MM.1S (cell line): ENCODE measurements at places on chromosomes 13 and 19.

- no peak for DNase-seq
Observed at GRCh38 chr19:6030214-6030507, 52.2 kb upstream of the RANBP3 start.

DNA sequence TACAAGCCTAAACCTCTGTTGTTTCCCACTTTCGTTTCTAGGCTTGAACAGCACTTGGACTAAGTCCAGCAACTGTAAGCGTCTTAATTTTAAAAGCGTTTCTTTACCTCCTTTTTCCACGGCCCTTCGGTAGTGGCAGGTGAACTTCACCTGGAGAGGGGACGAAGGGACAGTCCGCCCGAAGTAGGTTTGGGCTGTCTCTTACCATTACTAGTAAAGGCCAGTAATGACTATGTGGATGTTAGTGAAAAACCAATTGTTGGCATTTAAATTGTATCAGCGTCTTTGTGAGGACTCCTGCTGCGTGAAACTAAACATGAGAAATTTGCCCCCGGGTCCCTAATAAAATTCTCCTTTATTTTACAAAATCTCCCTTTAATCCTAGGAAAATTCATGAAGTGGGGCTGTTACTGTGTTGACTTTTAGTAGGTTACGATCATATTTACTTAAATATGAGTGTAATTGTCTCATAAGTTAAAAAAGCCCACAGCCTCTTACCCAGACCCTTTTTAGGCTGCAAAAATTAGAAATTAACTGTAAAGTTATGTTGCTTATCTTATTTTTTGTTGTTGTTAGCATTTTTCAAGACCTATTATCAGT is 983 bp downstream of the ITM2B start:
- no peak for DNase-seq

DNA sequence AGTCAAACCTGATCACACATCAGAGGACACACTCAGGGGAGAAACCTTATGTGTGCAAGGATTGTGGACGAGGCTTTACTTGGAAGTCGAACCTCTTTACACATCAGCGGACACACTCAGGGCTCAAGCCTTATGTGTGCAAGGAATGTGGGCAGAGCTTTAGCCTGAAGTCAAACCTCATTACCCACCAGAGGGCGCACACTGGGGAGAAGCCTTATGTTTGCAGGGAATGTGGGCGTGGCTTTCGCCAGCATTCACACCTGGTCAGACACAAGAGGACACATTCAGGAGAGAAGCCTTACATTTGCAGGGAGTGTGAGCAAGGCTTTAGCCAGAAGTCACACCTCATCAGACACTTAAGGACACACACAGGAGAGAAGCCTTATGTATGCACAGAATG is 8.2 kb upstream of the ZNF527 start:
- peak; percentile 10 for DNase-seq

- no peak for DNase-seq
Observed at GRCh38 chr19:38842439-38843174, 7.2 kb downstream of the HNRNPL start.

DNA sequence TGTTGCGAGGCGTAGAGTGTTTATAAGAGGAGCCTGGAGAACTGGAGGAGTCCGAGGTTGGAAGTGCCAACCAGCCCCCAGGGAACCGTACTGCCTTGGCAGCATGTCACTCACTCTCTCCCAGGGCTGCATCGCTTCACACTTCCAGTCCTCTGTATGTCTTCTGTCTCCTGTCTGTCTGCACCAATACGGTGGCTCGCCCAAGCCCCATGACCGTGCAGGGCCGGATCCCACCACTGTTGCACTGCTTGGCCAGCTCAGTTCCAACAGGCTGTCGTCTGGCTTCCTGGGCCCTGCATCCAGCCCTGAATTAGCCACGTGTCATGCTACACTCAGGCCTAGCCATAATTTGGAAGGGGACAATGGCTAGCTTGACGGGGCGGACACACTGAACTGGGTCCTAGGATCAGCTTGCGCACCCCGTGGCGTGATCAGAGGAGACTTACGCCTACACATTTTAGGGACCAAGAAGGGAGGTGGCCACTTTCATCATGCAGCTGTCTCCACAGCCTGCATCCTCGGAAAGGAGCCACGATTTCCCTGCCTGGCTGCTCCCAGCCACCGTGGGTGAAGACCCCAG is 147.1 kb downstream of the URI1 start:
- no peak for DNase-seq

GRCh38 chr19:6737873-6738786 is 750 bp upstream of the GPR108 start:
- DNase-seq: peak; percentile 100

GRCh38 chr13:85243831-85244230 is 555.4 kb downstream of the SLITRK6 start:
- DNase-seq: no peak

DNA sequence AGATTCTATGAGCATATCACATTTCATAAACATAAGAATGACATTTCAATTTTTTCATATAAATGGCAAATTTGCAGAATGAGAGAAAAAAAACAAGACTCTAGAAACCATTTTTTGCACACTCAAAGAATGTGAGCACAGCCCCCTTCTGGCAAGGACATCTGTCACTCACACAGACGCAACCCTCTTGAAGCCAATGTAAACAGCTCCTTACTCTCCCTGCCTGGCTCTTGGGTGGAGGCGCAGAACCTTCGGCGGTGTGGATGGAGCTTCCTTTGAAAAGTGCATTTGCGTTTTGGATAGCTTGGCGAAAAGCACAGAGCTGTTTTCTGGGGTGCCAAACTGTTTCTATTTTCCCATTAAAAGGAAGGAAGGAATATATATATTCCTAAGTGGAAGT is 367.6 kb upstream of the TSHZ3 start:
- no peak for DNase-seq

GRCh38 chr19:2331601-2332246 is 3.2 kb downstream of the SPPL2B start:
- DNase-seq: no peak

DNA sequence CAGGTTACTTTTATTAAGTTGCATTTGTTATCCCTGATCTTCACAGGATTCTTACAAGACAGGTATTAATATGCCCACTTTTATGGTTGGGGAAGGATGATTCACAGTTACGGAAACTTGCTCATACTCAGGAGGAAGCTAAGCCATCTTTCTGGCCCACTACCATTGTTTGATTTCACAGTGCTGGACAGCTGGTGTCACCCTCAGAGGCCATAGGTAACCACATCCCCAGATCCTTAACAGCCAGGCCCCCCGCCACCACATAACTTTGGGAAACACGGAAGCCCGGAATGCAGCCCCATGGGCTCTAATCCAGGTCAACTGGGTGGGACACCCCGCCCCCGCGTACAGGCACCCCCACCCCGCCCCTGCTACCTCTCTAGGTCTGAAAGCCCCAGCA is 119.7 kb downstream of the IRS2 start:
- no peak for DNase-seq

GRCh38 chr13:36148446-36148845 is 17.3 kb upstream of the DCLK1 start:
- DNase-seq: no peak

GRCh38 chr19:8242211-8242821 is 33.1 kb downstream of the CERS4 start:
- no peak for DNase-seq

- DNase-seq: no peak
Observed at GRCh38 chr19:10334588-10335351, 1.4 kb upstream of the RAVER1 start.

- no peak for DNase-seq
Observed at GRCh38 chr19:497869-498510, 1.7 kb downstream of the MADCAM1 start.

GRCh38 chr13:75195495-75196146 is 286.3 kb downstream of the TBC1D4 start:
- DNase-seq: no peak

- DNase-seq: no peak
Observed at GRCh38 chr13:75364131-75364713, 117.7 kb downstream of the TBC1D4 start.

- no peak for DNase-seq
Observed at GRCh38 chr19:50797781-50798658, 7.8 kb downstream of the ACP4 start.

GRCh38 chr19:7230826-7231225 is 63.4 kb downstream of the INSR start:
- DNase-seq: no peak

DNA sequence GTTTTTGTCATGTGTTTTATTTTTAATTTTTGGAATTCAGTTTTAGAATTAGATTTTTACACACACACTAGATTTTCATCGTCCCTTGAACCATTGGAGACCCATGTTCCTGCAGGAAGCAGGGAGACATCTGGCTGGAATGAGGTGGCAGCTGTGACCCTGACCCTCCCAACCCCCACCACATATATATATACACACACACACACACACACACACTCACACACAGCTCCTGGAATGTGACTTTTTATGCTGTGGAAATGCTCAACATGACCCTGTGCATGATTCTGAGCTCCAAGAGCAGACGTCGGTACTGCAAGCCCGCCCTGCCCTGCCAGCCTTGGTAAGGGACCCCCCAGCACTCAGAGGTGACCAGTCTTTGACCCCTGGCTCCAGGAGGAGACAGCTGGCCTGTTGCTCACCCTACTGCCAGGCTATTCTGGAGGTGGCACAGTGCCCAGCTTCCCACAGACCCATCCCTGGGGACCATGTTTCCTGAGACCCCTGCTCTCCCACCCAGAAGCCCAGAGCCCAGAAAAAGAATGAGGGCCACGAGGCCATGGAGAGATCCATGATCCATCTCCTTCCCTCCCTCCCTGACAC is 103.2 kb upstream of the VSTM2B start:
- no peak for DNase-seq

DNA sequence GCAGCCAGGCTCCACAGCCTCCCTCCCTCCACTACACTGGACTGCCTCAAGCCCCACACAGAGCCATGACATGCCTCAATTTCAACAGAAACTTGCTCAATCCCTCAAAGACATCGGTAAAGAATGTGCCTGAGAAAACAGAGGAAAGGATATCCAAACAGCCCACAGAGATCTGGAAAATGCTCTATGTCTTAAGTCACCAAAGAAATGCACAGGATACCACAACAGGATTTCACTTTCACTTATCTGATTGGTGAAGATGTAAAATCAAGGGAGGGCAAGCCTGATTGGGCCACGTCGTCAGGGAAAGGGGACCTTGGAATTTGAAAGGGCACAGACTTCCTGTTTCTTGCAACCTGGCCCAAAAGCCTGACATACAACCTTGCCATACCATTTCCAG is 14.2 kb downstream of the CACNA1A start:
- DNase-seq: no peak

DNA sequence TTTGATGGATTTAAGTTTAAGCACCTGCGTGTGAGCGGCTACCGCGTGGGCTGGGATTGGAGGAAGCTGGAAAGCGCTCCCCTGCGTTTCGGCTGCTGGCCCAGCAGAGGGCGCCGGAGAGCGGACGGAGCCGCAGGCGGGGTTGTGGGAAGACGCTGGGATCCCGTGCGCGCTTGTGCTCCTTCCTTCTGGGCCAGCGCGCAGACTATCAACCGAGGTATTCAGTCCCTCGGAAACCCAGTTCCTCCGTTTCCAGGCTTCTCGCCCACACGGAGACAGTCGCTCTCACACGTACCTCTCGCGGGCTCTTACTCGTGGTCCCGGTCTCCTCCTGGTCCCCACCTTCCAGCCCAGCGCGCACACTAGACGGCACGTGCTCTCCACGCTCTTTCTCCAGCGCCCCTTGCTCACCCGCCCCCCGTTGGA is 28.8 kb downstream of the EPN1 start:
- no peak for DNase-seq

DNA sequence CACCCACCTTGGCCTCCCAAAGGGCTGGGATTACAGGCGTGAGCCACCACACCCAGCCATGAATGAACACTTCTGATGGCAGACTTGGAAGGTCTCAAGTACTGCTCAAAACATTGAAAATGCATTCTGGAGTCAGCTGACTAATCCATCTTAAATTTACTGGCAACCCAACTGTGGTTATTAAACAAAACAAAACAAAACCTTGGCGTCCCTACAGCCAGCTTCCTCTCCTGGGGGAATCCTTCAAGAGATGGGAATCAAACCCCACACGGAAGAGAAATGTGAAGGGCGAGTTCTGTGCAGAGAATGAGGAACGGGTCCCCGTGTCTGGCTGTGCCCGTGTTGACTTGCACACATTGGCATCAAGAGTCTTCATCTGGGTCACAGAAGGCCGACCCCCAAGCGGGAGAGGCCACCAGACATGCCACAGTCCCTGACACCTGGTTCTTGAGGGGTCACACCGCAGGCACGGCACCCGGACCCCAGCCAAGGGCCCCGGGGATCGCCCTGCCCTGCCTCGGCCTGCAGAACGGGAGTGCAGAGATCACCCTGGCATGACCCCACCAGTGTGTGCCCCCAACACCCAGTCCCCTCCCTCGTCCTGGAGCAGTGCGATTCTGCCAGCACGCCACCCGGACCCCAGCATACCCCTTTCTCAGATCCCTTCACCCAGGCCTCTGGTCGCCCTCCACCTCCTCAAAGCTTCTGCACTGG is 3.2 kb downstream of the MAP2K2 start:
- no peak for DNase-seq

DNA sequence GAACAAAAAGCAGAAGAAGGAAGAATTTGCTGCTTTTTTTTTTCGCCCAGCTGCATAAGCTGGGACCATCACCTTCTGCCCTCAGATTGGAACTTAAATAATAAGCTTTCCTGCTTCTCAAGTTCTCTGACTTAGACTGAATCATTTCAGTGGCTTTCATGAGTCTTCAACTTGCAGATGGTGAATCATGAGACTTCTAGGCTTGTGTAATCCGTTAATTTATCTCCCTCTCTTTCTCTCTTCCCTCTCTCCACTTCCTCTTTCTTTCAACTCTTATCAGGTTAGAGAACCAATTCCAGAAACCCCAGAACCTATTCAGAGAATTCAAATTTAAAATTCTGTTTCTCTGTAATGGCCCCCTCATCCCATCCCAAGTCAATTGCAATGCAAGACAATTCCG is 1153.7 kb downstream of the PCDH9 start:
- DNase-seq: no peak

GRCh38 chr19:57465680-57466381 is 8.9 kb upstream of the VN1R1 start:
- DNase-seq: peak; percentile 57
